ENCODE measurements at places on chromosomes 16 and 17.
A peak's percentile ranks its signal among the peaks of the same experiment; 100 is the strongest.

DNA sequence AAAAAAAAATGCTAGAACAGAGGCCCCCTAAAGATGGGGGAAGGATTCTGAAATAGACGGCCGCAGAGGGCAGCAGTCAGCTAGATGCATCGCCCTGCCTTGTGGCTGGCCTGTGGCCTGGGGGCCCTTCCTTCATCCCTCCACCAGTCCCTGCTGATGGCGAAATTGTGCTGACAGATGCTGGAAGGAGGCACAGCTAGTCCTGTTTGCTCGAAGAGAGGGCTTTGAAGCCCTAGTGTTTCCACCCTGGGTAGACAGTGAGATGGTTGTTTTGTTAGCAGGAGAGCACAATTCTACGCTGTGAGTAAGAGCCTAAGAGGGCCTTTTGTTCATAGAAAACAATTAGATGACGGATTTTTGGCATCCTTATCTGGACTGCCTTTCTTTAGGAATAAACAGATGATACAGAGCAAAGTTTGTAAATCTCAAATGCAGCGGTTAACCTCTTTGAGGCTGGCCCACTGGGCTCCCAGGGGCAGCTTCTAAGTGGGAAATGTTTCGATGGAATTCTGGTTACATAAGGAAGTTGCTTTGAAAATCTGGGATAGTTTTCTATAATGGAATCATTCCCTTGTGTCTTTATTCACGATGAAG lies 23.0 kb downstream of the VPS35L start:
- no peak for DNase-seq

GRCh38 chr17:58254803-58255202 lies 16.4 kb downstream of the LPO start:
- peak; percentile 47 for DNase-seq

DNA sequence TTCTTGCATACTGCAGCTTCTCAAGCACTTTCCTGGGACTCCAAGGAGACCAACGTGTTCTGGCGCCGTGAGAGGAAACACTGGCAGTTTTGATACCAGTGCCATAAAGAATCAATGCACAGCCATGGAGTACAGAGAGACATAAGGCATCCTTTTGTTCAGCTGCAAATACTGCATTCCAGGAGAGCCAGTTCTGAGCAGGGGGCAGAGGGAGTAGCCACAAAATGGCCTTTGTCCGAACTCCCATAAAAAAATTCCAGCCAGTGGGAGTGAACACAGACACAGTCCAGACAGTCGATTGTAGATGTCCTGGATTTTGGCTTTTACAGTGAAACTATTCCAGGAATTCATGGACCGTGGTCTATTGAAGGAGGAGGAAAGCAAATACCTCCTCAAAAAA lies 36.2 kb upstream of the TEKT3 start:
- DNase-seq, result no peak

DNA sequence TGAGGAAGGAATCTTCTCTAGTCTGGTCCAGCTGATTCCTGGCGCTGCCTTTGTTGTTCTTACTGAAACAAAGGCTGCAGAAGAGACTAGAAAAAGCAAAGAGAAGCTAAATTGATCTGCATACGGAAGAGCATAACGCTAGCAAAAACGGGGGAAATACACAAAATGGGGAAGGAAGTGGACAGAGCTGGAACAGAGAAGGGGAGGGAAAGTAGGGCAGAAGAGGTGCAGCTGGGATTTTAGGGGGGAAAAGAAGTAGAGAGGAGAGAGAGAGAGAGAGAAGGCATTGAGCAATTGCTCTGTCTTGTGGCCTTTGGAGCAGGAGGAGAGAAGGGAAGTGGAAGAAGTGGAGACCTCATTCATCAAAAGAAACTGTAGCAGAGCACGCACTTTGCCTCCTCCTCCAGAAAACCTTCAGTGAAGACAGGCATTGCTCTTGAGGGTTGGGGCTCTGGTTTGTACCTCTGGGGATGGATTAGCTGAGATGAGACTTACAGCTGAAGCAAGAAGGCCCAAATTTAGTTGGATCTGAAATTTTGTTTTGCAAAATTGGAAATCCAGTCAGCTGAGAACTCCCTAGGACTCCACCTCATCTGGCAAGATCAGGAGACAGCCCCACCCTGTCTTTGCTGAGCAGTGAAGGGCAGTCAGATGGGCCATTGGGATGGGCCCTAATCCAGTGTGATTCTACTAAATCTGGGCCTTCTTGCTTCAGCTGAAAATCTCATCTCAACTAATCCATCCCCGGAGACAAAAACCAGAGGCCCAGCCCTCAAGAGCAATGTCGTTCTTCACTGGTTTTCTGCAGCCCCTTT lies 55.8 kb downstream of the CDRT4 start:
- DNase-seq, result no peak

GRCh38 chr16:67417333-67418061 lies 1.2 kb upstream of the ZDHHC1 start:
- no peak for DNase-seq

DNA sequence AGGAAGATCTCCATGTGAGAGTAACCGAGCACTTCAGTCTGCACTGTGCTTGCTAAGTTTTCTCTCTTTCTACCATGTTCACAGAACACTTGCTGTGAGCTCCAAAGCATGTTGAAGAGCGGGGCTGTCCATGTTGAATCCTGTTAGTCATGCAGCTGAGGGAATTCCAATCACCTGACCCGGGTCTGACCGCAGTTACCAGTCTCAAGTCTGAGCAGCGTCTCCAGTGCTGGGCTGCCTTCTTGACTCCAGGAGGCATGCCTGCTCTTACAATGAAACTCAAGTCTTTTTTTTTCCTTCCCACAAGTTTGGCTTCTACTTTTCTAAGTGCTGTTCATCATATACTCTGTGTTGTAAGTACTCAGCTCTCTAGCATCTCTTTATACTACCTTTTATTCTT lies 44.3 kb downstream of the HOXB1 start:
- peak; percentile 83 for DNase-seq

- DNase-seq, result no peak
Observed at GRCh38 chr17:70353408-70354092, 184.2 kb downstream of the KCNJ2 start.

DNA sequence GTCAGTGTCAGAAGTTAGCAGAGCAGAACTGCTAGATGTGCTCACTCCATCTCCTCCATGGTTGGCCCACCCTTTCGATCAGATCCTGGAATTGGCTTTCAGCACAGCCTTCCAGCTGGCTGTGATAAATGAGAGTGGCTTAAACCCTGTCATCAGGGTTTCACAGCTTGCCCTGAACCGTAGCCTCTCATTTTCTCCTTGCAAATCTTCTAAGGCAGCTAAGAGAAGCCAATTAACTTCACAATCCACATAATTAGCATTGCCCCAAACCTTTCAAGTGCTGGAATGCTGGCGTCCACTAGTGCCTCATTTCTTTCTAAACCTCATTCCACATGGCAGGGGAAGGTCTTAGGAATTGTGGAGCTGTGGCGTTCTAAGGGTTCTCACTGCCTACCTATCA lies 21.7 kb downstream of the MILR1 start:
- DNase-seq, result peak; percentile 52

DNA sequence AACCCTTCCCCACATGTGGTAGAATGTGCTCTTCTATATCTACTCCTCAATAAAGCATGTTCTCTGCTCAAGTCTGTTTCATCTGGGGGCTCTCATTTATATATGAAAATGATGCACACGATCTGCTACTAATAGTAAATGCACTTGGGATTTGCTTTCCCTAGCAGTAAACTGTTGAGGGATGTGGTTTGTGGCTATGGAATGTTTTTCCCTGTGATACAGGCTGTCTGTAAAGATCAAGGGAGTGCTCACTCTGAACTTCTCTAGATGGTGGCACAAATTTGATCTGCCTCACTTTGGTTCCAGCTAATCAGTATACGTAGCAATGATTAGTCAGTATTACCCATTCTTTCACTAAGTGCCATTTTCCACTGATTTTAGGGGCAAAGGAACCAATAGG lies 18.8 kb downstream of the TAC4 start:
- DNase-seq, result no peak

- no peak for DNase-seq
Observed at GRCh38 chr16:85519540-85520231, 93.4 kb upstream of the GSE1 start.

DNA sequence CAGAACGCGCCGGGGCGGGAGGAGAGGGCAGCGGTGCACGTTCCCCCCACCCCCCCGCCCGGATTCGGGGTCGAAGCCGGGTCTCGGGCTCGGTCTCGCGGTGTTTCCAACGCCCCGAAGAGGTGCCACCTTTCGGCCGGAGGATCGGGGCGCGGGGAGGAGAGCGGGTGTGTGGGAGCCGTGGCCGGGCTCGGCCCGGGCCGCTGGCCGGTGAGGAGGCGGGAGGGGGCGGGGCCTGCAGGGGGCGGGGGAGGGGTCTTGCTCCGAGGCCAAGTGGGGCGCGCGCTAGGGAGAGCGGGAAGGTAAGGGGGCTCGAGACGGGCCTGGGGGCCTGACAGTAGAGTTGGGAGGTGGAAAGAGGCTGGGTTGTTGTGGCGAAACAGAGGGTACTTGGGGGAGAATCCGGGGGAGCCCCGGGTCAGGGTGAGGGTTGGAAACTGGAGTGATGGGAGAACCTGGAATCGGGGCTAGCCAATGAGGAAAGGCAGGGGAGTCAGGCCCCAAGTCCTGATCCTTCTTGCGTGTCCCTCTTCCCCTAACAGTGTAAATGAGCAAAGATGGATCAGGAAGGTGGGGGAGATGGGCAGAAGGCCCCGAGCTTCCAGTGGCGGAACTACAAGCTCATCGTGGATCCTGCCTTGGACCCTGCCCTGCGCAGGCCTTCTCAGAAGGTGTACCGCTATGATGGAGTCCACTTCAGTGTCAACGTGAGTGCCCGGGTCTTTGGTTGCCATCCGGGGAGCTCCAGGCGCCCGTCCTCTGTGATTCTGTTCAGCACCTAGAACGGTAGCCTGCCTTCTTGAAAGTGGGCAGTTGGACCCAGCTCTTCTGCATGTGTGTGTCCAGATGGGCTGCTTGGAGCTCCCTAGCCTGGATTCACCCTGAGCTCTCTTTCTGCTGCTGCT lies 873 bp downstream of the SETD1A start:
- peak; percentile 80 for DNase-seq

DNA sequence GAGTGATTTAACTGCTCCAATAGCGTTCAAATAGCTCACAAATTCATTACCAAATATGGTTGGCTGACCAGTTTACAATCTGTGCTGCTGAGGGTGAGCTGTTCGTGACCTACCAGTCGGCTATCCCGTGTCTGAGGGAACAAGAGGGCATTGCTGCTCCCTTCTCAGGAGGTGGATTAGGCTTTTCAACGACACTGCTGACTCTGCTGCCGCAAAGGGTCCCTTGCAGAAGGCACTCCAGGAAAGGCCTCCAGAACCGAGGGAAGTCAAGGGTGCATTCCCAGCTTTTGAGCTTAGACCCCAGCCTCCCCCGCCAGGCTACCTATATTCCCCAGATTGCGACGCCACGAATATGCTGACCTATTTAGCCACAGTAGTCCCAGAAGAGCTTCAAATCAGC lies 32.3 kb downstream of the GJC1 start:
- DNase-seq, result no peak

GRCh38 chr17:29116804-29117753 lies 63.1 kb downstream of the MYO18A start:
- DNase-seq, result peak; percentile 95

DNA sequence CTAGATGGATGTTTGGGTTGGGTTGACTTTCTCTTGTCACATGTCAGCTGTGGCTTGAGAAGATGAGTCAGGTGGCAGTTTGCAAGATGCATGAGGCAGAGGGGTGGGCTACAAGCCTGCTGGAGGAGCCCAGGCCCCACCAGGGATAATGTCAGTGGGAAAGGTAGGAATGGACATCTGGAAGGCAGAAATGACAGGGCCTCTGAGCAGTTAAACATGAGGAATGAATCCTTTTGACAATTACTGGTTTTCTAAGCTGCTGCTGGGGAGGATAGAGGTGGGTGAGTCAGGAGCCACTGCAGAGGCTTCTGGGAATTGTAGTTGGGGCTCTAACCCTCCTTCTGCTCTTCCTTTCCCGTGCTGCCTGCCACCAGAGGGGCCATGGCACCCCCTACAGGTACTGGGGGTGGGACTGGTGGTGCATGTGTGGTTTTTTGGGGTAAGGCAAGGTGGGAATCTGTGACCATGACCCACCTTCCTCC lies 15.7 kb downstream of the SLC52A1 start:
- DNase-seq, result no peak

DNA sequence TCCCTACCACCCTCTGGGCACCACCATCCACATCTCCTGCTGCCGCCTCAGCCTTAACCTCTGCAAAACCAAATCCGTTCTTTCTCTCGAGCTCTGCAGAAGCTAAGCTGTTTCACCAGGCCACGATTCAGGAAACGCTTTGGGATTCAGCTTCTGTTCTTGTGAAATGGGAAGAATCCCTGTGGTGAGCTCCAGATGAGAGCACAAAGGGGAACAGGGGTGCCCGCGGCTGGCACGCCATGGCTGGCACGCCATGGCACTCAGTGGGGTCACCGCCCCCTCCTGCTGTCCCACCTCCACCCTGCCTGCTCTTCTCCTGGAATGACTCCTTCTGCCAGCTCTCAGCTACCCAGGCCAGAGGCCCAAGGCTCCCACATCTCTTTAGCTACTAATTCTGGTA lies 5.7 kb downstream of the QPRT start:
- no peak for DNase-seq

- DNase-seq, result peak; percentile 87
Observed at GRCh38 chr17:82205720-82206508, 6.7 kb downstream of the CCDC57 start.

DNA sequence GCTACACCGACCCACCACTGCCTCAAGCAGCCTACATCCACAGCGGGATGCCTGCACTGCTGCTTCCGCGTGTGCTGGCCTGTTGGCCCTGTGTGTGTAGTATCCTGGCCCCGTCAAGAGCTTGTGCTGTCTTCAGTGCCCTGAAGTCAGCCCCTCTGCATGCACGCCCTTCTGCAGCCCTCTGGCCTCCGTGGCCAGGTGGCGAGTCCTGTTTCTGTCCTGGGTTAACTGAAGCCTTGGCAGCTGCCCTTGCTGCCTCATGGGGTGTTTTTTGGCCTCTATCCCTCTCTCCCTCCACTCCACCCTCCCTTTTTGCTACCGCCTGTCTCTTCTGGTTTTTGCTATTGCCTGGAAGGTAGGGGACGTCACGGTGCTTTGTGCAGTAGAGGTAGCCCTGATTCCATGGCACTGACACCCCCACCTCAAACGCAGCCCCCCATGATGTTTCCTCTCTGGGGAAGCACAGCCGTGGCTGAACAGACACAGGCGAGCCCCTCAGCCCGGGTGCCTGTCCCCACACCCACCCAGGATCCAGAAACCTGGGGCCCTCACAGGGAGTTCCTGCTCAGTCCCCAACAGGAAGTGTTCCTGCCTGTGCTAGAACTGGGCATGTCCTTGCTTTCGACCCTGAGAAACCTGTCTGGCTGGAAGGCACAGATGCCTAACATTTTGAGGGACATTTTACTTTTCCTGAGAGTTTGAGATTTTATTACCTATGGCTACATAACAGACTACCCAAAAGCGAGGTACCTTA lies 18.8 kb upstream of the AMZ2 start:
- DNase-seq, result no peak

All from ecto neural progenitor cell (in vitro differentiated cells).